ENCODE measurements at places on chromosomes 3 and 15.

DNA sequence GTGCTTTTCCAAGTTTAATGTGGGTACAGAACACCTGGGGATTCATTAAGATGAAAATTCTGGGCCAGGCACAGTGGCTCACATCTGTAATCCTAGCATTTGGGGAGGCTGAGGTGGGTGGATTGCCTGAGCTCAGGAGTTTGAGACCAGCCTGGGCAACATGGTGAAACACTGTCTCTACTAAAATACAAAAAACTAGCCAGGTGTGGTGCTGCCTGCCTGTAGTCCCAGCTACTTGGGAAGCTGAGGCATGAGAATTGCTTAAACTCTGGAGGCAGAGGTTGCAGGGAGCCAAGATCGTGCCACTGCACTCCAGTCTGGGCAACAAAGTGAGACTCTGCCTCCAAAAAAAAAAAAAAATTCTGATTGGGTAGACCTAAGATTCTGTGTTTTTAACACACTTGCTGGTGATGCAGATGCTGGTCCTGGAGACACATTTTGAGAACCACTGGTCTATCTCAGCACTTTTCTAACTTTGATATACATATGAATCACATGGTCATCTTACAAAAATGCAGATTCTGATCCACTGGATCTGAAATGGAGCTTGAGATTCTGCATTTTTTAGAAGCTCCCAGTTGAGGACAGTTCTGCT, 223.8 kb upstream of the SATB1 start:
- DNase-seq = no peak

DNA sequence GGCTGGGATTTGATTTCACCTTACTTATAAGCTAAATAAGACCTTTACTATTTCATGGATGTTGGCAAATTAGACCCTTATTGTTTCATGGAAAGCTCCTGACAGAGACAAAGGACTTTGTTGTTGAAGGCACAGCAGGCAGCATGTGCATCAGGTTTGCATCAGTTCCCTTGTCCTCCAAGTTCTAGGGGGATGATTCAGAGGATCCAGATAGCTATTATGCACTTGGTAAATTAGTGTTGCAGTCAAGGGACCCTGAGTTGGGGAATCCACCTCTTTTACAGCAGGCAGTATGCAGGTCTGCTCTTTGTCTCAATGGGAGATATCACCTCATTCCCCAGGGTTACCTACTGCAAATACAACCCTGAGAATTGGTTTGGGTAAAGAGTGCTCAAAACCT, 131.4 kb upstream of the IGSF10 start:
- DNase-seq = no peak

DNA sequence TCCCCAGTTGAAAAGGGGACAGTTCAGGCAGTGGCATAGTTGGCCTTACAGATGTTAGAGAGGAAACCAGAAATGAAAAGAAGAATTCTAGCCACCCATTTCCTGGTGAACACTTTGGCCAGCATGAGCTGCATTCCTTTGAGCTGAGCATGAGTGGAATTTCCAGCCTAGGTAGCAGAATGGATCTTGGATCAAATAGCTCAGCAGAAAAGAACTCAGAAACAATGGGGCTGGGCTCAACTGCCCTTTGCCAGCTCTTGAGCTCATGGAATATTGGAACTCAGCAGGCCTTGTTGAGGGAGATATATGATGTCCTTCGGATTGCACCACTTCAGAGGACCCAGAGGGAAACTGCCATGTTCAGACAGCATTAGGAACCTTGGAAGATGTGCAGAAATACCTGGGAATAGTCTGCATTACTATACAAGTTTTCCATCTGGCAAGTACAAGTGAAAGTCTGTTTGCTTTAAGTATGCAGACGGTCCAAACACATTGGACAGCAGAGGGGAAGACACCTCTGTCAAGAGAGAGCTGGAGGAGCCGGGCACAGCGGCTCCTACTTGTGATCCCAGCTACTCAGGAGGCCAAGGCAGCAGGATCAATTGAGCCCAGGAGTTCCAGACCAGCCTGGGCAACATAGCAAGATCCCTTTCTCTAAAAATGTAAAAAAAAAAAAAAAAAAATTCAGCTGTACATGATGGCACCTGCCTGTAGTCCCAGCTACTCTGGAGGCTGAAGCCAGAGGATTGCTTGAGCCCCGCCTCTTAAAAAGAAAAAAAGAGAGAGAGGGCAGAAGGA, 3.1 kb upstream of the CDV3 start:
- peak; percentile 87 for DNase-seq

DNA sequence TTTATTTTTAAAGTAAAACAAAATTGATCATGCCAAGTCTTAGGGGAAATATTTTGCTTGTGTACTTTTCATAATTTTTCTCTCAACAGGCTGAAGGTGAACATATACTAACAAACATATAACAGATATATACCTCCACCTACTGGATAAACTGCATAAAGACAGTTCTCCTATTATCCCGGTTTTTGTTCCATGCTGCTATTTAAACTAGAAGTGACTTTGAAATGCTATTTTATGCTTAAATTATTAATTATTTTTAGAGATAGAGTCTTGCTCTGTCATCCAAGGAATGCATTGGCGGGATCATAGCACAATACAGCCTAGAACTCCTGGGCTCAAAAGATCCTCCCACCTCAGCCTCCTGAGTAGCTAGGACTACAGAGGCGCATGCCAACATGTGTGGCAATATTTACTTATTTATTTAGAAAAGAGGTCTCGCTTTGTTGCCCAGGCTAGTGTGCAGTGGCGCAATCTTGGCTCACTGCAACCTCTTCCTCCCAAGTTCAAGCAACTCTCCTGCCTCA, 49.8 kb downstream of the ST3GAL6 start:
- peak; percentile 48 for DNase-seq

DNA sequence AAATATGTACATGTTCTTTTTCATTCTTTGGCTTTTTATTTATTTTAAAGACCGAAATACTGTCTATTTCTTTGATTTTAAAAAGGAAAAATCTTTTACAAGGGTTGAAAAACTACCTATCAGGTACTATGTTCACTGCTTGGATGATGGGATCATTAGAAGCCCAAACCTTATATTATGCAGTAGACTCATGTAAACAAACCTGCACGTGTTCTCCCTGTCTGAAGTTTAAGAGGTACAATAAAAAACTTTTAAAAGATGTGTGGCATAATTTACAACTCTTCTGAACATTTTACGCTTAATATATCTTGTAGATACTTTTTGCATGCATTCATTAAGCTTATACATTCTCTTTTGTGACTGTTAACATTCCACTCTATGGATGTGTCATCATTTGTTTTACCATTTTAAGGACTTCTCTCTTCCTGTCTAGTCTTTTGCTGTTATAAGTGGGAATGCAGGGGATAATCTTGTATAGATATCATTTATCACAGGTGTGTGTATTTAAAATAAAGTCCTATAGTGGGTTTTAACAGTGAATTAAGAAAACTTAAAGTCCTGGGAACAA, 6.2 kb downstream of the MGA start:
- DNase-seq = peak; percentile 17

DNA sequence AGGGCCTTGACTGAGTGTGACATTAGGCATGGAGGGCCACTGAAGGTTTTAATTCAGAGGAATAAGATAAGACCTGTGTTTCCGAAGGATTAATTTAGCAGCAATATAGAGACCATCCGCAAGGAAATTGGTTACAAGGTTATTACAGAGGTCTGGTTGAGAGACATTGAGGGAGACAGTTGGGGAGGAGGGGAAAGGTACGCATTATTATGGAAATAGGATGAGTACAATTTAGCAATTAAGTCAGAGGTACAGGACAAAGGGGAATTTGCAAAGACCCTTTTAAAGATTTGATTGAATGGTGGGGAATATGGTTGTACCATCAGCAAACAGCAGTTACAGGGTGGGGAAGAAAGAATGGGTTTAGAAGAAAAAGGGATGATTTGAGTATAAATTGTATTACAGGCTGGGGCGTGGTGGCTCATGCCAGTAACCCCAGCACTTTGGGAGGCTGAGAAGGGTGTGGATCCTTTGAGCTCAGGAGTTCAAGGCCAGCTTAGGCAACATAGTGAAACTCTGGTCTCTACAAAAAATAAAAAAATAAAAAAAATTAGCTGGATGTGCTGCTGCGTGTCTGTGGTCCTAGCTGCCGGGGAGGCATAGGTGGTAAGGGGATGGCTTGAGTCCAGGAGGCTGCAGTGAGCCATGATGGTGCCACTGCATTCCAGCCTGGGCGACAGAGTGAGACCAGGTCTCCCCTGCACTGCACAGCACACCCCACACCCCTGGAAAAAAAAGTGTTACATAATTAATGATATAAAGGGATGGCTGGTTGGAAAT, 11.3 kb downstream of the ARL8B start:
- no peak for DNase-seq

DNA sequence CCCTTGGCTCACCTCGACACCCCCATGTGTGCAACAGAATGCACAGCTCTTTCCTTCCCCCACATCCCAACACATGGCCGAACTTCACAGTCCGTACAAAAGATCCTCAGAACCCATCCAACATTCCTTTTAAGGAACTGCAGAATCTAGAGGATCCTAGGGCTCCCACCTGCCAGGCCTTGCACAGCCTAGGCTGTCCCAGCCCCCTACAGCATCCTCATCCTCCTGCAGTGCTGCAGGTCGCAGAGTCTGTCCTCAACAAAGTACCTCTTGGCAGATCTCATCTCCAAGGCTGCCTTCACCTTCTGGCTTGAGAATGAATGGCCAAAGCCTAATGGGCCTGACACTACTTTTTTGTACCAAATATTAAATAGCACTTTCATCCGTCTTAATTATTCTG, 19.8 kb downstream of the PRR23E start:
- DNase-seq = no peak

DNA sequence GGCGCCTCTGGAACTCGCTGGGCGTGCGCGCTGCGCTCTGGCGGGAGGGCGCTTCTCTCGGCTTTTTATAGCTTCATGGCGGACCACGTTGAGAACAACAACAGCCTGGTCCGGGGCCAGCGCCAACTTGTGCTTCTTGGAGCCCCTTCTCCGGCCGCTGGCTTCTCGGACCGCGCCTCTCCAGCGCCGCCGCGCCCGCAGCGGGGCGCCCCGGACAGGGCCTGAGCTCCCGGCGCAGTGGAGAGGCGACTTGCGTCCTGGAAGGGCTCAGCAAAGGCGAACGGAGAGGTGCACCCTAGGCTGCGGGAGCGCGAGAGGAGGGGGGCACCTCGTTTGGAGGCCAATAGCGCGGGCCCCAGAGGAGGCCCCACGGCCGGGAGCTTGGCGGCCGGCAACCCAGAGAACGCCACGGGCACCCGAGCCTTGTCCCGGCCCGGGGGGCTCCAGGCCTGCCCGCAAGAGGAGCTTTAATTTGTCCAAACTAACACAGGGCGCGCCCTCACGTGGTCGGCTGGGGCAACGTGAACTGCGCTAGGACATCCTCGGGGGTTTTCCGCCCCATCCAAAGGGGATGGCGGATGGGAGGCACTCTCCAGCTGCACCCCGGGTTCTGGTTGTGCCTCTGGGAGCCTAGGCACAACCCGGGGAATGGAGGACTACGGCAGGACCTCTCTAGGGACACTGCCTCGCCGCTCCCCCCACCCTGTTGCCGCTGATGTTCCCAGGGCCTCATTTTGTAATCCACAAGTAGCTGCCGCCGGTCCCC, 37.8 kb downstream of the HMCES start:
- DNase-seq = peak; percentile 76

- DNase-seq = no peak
These were observed 54.4 kb downstream of the ARNT2 start for GRCh38 chr15:80458580-80458979.

DNA sequence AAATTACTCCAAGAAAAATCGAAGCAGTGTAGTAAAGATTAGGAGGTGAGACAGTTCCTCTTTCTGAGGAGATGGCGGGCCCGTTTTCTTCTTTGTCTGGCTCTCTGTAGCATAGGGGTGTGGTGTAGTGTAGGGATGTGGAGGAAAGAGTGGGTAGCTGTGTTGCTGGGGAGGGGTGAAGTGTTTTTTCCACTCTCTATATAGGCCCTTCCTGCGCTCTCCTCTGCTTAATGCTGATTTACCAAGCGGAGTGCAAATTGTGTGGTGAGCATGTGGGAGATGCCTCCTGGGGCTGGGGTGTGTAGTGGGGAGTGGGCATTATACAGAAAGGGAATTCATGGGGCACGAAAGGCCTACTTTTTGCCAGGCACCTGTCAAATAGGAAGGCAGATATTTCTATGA, 94.9 kb downstream of the ST6GAL1 start:
- no peak for DNase-seq

DNA sequence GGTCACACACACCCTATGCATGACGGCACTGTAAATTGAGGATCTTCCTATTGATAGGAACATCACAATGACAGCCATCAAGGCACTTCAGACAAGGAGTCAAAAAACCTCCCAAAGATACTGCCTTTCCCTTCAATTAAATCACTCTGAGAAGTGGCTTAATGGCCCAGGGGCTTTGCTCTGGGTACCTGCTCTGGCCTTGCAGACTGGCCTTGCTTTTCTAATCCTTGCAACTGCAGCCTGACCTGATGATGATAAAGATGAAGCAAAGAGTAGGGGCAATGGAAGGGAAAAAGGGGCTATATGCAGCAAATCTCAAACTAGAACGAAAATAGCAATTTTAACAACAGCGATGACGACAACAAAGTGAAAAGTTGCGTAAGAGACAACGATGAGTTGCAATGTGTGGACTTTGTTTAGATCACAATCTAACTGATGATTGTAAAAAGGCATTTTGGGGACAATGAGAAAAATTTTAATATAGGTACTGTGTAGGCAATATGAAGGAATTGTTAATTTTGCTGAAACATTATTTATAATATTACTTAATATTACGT, 14.6 kb downstream of the ADAMTS9 start:
- no peak for DNase-seq

DNA sequence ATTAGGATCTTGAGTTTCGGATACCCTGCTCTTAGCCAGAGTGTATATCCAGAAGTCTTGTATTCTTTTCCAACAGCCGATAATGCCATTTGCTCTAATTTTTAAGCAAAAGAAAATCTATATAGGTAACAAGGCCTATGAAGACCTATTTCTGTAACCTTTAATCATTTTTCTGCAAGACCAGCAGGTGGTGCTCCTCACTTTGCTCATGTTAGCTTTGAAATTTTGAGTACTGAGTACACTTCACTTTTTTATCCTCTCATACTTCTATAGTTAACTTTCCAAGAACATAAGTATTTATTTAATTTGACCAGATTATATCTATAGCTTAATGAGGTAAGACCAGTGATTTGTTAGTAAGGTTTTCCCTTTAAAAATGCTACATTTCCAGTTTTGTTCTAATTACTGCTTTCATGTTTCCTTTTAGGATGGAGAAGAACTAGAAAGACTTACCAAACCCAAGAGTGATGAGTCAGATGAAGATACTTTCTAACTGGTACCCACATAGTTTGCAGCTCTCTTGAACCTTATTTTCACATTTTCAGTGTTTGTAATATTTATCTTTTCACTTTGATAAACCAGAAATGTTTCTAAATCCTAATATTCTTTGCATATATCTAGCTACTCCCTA, 20.5 kb downstream of the SLC35A5 start:
- DNase-seq = peak; percentile 75

DNA sequence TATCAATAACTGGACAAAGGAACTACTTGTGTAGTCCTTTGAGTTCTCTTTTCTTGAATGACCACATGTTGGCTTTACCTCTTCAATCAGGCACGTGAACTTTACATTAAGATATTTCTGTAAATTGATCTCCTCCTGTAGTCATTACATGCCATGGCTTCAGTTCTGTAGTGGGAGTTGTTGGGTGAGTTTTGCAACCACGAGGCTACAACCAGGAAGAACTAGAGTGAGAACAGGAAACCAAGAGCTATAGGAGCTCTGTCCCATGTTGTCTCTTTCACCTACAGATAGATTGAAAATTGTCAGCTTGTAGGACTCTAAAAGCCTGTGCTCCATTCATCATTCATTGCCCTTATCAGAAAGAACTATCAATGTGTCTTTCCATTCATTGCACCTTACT, 2.0 kb downstream of the RSRC1 start:
- DNase-seq = no peak

GRCh38 chr3:39434574-39434973, 28.1 kb downstream of the RPSA start:
- DNase-seq = peak; percentile 59

- no peak for DNase-seq
These were observed 24.9 kb upstream of the C3orf80 start for GRCh38 chr3:160200353-160200752.
